ENCODE measurements at places on chromosomes 13 and 19.

- no peak for DNase-seq
These were observed 42.4 kb upstream of the SOX1 start for GRCh38 chr13:112024577-112024976.

DNA sequence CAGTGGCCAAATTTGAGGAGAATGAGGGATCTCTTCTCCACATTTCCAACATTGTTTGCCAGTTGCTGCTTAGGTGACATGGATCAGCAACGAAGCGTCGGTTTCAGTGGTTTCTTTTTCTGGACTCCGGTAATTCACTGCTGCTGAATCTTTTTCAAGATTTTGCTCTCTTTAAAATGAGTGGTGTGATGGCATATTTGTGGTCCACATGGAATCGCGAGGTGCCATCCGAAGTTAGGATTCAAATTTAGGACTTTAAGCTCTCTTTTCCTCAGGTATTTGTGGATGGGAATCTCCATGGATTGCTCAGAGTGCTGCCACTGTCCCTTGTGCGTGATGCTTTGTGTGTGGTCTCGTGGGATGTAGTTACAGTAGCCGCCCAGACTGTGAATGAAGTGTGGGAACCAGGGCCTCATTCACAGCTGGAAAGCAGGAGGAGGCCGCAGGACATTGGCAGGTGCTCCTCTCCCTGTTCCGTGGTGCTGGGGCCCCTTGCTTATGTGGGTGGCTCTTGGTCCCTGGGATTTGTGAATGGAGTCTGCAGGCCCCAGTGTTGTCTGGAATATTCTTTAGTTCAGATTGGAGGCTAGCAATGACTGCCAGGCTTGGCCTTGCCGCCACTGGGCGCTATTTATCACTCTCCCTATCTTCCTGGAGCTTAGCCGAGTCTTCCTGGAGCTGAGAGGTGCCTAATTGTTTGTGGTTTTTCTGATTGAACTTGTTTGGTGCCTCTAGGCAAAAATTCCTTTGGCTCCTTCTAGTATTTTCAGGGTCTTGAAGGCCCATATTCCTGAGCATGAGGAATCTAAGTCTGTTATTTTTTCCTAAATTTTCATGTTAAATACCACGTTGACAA is 1.5 kb downstream of the ILF3 start:
- DNase-seq = no peak

- DNase-seq = no peak
These were observed 215.5 kb upstream of the HTR2A start for GRCh38 chr13:47112205-47112902.

DNA sequence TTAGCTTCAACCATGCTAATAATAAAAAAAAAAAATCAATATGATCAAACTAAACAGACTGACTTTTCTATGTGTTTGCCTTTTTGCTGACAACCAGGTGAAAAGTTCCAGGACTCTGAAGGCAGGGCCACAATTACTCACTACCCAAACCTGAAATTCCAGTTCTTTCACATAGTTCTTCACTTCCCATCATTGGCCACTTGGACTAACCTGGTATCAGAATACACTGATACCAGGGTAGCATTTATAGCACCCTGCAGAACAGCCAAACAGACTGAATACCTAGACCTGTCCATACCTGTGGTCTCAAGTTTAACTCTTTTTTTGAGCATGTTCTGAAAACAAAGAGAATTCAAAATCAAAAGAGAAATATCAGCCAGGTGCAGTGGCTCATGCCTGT is 25.1 kb downstream of the ELF1 start:
- DNase-seq = no peak

All from stimulated activated CD4-positive, alpha-beta T cell treated with anti-CD3 and anti-CD28 coated beads, Interleukin-1b, Interleukin-23, amount 100 ng/mL, for 24 hours (primary cell).